M059J (cell line): ENCODE measurements at places on chromosomes 5 and 9. TPM values are rescaled to one million over a fixed set of nuclear protein-coding genes. Genes with fewer than 3 reads are reported as not detected.
A peak's percentile ranks its signal among the peaks of the same experiment; 100 is the strongest.

Gene MARCOL
- not detected in 2 replicates for total RNA-seq

Gene SPINK13
- not detected in 2 replicates for total RNA-seq

Gene ANP32B
- total RNA-seq, result 12.6 and 23.6 TPM in 2 replicates

Gene CARTPT
- total RNA-seq, result not detected in 2 replicates

Gene FCN2
- not detected in 2 replicates for total RNA-seq

Gene ACTBL2
- 9.3 and 12.9 TPM in 2 replicates for total RNA-seq

Gene FOXI1
- not detected in 2 replicates for total RNA-seq

- DNase-seq, result no peak
Measured at GRCh38 chr9:77563174-77563573, 84.9 kb downstream of the GNA14 start.

- peak; percentile 1 for DNase-seq
Measured at GRCh38 chr5:107067395-107067794, 603.3 kb downstream of the EFNA5 start.

DNA sequence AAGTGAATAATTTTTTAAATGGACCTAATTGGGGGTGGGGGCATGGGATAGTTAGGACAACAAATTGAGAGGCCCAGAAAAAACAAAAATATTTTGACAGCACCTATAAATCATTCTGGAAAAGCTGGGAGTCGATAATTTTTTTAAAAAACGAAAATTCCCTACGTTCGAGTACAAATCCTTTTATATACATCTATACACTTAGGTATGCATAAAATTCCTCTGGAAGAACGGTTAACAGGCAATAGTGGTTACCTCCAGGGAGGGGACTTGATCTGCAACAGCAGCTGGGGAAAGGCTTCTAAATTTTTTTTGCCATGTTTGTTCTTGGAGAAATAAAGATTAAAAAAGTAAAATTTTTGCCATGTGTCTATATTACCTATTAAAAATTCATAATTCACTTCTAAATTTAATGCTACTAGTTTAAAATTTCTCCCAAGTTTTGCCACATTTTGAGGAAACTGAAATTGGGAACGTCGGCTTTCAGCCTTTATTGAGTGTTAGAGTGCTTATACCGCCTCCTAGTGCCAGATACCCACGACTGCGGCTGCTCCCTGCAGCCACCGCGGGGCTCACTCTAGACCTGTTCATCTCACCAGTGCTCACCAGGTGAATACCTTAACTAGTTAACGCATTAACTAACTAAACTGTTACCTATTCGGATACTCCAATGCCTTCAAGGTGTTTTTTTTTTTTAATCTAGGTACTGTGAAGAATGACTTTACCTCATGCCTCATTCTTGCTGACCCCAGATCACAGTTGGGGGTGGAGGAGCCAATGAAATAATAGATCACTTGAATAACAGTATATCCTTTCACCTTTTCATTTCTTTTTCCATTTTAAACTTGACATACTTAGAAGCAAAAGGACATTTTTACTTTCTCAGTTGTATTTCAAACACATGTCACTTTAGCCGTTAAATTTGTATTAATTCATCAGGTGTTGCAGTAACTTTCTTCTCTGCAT is 1.8 kb upstream of the BHMT start:
- DNase-seq, result no peak

DNA sequence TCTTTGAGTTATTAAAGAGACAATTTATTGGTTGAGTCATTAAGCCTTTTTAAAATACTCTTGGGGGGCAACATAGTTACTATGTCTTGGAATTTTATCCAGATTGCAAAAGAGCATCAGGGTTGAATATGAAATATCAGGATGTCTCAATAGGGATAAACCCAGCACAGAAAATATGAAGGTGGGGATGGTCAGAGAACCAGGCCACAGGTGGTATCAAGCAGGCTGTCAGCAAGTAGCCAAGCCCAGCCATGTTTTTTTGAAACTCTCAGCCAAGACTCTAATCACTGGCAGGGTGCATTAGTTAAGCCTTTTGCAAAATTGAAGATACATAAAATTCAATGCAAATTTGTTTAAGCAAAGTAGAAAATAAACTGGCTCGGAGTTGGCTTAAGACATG is 468.9 kb downstream of the DTWD2 start:
- DNase-seq, result no peak

GRCh38 chr5:2879701-2880100 is 128.2 kb upstream of the IRX2 start:
- no peak for DNase-seq

DNA sequence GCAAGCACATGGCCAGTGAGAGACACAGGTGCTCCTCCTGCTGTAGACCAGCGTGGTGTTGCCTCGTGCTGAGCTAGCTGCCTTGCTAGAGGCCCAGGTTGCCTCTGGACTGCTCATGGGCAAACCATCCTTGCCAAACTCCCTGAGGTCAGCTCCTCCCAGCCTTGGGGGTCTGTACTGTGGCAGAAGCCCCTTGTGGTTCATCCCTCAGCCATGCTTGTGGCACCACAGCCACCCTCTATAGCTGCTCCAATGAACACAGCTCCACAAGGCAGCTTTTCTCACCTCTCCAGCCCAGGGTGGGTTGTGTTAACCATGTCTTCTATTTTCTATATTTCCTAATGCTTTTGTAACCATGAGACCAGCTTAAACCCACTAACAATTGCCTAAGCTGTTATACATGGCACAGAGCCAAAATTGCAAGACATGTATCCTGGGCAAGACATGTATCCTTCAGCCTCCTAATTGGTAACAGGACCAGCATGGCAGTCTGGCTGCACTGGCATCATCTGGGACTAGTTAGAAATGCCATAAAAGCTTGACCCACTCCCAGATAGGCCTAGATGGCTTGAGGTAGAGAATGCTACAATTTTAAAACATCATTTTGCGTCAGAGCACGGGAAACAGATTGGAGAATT is 183.1 kb upstream of the S1PR3 start:
- no peak for DNase-seq

DNA sequence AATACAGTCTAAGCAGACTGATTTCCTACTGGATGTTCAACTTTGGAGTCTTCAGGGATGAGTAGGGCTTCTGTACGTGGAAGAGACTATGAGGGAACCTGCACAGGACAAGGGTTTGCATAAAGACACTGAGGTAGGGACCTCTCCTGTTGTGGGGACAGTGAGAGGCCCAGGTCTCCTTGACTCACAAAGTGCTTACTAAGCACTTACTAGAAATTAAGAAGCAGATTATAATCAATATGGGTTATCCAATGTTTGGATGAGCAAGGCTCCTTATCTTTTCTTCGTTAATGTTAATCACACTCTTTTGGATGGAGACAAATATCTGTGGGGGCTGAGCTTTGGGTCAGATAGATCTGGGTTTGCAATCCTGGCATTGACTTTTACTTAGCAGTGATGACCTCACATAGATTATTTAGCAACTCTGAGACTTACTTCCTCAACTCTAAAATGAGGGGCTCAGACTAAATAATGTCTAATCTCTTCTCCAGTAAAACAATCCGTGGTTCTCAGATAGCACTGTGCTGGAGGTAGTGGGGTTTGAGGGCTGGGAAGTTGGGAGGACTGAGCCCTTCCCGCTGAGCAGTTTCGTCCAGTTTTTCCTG is 45.9 kb downstream of the PDCD1LG2 start:
- no peak for DNase-seq

DNA sequence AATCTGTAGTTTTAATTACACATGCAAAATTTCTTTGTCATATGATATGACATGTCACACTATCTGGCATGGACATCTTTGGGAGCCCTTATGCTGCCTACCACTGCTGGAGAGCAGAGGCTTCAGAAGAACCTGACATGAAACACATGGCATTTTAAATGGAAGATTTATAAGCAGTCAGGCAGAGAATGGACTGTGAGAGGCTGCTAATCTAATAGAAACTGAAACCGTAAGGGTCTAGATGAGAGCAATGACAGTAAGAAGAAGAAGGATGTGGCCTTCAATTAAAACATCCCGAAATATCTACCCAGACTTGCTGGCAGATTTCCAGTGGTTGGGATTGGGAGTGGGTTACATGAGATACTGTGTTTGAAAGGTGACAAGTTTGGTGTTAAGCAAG is 149.8 kb downstream of the MACIR start:
- DNase-seq, result no peak

GRCh38 chr9:972501-973294 is 3.8 kb upstream of the DMRT3 start:
- no peak for DNase-seq

DNA sequence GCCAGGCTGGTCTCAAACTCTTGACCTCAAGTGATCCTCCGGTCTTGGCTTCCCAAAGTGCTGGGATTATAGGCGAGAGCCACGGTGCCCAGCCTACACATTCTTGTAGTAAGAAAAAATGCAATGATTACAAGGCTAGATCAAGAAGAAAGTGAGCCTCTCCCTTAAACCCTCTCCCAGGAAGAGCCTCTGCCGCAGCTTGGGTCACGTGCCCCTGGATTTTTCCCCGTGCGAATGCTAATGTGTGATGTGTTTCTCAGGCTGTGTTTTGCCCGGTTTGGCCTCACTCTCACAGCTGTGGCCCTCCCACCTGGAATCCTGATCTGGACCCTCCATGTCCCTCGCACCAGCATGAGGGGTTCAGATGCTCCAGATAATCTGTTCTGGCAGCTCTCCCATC is 6.9 kb downstream of the PLPP7 start:
- DNase-seq, result no peak

DNA sequence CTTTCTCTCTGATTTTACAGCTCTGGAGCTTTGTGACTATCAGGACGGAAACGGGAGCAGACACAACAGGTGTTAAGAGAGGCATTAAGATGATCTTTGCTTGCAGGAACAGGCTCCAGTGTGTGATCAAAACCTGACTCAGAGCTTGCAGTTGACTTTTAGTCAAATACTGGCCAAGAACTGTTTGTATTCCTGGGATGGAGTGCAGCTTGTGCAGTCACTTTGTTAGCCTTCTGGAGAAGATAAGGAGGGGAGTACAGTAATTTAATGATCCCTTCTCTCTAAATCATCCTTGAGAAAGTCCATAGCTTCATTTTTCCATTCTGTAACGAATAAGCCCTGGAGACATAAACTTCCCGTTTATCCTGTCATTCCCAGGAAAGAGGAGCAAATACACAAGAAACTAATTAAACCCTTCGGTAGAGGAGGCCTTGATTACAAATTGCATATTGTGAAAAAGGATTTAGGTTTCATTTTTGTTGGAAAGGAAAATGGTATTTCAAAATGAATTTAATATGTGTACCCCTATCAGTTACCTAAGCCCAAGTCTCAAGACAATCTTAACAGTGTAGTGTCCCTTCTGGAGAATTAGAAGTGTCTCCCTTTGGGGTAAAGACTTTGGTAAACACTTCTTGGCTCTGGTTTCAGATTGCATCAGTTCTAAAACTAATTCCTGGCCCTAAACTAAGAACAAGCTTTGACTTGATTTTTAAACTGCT is 3.1 kb upstream of the STOM start:
- no peak for DNase-seq

GRCh38 chr5:75933489-75933888 is 149.7 kb upstream of the SV2C start:
- DNase-seq, result no peak

GRCh38 chr5:115033861-115034260 is 135.8 kb downstream of the TRIM36 start:
- DNase-seq, result peak; percentile 1

DNA sequence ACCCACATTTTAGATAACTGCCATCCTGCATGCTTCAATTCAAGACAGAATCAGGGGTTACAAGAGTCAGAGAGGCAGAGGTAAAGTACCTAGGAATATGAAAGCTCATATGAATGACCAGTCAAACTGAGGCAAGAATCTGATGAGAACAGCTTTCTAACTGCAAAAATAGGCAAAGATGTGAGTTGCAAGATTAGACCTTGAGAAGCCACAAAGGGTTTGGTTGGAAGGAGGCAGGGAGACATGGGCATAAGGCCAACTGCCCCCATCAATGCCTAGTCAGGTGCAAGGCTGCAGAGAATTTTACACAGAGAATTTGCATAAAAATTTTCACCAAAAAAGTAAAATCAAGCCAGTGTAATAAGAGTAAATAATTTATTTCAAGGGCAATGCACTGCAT is 12.8 kb downstream of the FAM114A2 start:
- DNase-seq, result no peak

DNA sequence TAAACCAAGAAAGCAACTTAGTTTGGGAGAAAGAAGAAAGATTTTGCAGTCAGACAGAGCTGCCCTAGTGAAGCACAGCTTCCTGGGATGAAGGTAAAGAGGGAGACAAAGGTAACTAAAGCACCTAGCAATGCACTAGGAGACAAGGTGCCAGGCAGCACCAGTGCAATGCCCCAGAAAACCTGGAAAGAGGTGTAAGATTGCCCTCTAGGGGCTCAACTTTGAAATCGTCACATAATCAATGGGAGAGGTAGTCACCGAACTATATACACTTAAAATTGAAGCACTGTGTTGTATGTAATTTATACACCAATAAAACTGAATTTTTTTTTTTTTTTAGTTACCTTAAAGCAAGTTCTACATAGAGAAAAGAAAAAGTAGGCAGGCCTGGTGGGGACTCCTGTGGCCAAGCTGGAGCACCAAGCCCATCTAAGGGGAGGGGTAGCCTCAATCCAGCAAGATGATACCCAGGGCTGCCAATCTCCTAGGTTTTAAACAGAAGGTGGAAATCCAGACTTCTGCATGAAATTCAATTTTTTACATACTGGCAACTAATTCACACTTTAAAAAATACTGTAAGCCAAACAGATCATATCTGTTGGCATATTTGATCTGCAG is 48.2 kb downstream of the CDK5RAP2 start:
- peak; percentile 31 for DNase-seq

- DNase-seq, result no peak
Measured at GRCh38 chr5:180381428-180381827, 28.3 kb upstream of the GFPT2 start.
